ENCODE measurements at places on chromosomes 1 and 21. TPM values are rescaled to one million over a fixed set of nuclear protein-coding genes. Genes with fewer than 3 reads are reported as not detected.

DNA sequence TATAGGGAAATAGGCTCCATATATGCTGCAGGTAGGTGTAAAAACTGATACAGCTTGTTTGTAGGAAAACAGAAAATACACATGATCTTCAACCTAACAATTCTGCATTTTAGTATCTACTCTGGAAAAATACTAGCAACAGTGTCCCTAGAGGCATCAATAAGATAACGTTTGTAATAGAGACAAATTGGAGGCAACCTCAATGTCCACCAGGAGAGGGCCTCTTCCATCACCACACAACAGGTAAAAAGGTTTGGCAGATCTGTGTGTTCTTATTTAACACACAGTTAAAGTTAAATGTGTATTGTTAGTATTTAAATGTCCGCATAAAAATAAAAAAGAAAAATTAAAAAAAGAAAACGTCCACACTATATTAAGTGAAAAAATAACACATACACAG is 5.4 kb downstream of the EIF2D start:
- H3K4me3 ChIP-seq = no peak overlapping the region
- DNase-seq = no peak
- peaks cover 7% of the 10 kb centered on the region for H3K4me1 ChIP-seq
- H3K27me3 ChIP-seq = no peaks in the 10 kb centered on the region
- no peak overlapping the region for H3K27ac ChIP-seq

CD1E gene
- not detected for total RNA-seq

MRPS21 gene
- 28.0 TPM for total RNA-seq

GRCh38 chr1:200415789-200416593 is 6.2 kb upstream of the ZNF281 start:
- DNase-seq = no peak
- H3K4me3 ChIP-seq = no peak overlapping the region
- peaks cover 13% of the 10 kb centered on the region for H3K4me1 ChIP-seq
- H3K27me3 ChIP-seq = no peaks in the 10 kb centered on the region
- H3K36me3 ChIP-seq = no peaks in the 10 kb centered on the region

C1orf185 gene
- not detected for total RNA-seq

DNA sequence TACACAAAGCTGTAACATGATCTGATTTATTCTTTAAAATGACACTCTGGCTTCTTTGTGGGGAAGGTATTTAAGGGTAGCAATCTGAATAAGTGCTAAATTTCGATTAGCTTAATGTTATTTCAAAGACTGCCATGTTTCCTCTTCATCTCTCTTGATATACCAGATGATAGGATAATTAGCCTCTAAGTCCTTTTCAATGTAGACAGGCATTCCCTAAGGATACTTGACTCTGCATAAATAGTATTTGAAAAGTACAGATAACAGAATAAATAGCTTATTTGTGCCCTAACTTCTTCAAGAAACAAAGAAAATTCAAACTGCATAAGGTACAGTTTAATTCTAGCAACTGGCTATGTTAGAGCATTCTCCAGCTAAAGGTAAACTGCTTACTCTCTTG is 46.2 kb downstream of the ARHGAP29 start:
- H3K4me3 ChIP-seq = no peak overlapping the region
- H3K4me1 ChIP-seq = no peaks in the 10 kb centered on the region
- no peak overlapping the region for H3K27ac ChIP-seq

KCNE1 gene
- total RNA-seq = 0.51 TPM

YOD1 gene
- 4.0 TPM for total RNA-seq

DNA sequence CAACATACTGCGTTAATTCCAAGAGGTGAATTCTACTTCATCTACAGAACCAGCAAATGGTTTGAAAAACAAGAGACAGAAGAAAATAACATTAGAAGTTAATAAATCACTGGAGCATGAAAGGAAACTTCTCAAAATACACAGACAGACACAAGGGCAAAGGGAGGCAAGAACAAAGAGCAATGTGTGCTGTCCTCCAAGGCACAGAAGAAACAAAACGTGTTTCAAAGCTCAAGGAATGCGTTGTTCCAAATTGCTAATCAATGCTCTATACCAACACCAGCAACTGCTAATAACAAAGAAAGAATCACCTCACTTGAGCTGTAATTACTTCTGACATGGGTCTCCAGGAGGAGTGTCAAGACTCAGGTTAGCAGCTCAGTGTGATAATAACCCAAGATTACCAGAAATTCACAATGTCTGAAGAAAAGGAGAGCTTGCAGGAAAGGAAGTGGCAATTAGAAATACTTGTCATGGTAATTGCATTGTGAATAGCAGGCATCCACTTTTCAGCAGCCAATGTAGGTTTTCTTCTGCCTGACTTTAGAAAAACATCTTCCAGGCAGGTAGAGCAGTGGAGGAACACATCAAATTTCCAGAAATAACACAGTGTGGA is 175.4 kb downstream of the SEC16B start:
- DNase-seq = no peak
- H3K4me1 ChIP-seq = no peaks in the 10 kb centered on the region
- no peaks in the 10 kb centered on the region for H3K36me3 ChIP-seq
- H3K4me3 ChIP-seq = no peak overlapping the region
- H3K27me3 ChIP-seq = no peaks in the 10 kb centered on the region

- H3K4me3 ChIP-seq = no peak overlapping the region
- H3K4me1 ChIP-seq = no peaks in the 10 kb centered on the region
- no peaks in the 10 kb centered on the region for H3K27me3 ChIP-seq
- no peak overlapping the region for H3K27ac ChIP-seq
- H3K36me3 ChIP-seq = no peaks in the 10 kb centered on the region
- DNase-seq = no peak
These were observed 356.0 kb downstream of the HHAT start for GRCh38 chr1:210684466-210685294.

DNA sequence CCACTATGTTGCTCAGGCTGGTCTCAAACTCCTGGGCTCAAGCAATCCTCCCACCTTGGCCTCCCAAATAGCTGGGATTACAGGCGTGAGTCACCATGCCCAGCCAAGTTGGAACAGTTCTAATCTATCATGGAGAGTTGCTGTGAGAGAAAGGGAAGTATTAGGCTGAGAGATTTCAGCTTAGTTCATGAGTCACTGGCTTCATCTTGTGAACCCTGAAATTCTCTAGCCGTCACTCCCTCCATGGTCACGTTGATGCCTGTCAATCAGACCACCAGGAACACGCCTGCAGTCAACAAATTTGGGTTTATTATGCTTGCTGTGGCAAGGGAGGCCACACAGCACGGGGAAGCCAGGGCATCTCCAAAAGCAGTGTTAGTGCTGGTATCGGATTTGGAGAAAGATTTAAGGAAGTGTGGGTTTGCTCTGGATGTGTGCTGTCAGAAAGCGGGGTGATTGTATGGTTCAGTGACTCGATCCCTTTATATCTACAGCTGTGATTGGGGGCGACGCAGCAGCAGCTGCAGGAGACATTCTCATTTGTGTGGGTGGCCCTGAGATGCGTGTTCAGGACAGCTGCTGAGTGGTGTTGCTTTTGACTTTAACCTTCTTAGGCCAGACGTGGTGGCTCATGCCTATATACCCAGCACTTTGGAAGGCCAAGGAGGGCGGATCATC is 18.7 kb downstream of the UQCRHL start:
- H3K4me1 ChIP-seq = no peaks in the 10 kb centered on the region
- no peak overlapping the region for H3K4me3 ChIP-seq

IGSF3 gene
- total RNA-seq = 2.7 TPM

Measured in pancreas (tissue), 10 donors.